Stimulated activated CD8-positive, alpha-beta memory T cell treated with anti-CD3 and anti-CD28 coated beads, Interleukin-2, amount 100 ng/mL, for 1 hour (primary cell): ENCODE measurements at places on chromosomes 7 and 10.

- DNase-seq, result no peak
These were observed 38.1 kb upstream of the WDR11 start for GRCh38 chr10:120813085-120813484.

- no peak for DNase-seq
These were observed 22.6 kb upstream of the PSAP start for GRCh38 chr10:71873582-71874211.

GRCh38 chr7:47546171-47546570 is 35.7 kb downstream of the TNS3 start:
- DNase-seq, result no peak

GRCh38 chr10:16606923-16607322 is 85.2 kb upstream of the C1QL3 start:
- DNase-seq, result no peak

- no peak for DNase-seq
These were observed 400.6 kb downstream of the DNAJB6 start for GRCh38 chr7:157737151-157738065.

DNA sequence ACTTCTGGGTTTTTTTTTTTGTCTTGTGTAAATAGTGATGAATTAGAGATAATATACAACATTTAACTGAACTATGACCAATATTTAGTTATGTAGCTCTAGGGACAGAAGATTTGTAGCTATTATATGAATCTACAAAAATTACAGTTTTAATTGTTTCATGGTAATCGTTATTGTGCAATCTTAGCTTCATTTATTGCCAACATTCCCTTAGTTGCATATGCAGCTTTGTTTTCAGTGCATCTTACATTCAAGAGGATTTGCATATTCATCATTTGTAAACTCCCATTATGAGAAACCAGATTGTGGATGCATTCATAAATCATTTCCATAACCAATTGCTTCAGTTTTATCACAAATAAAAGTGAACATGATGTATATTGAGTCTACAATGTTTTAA is 68.8 kb downstream of the MALRD1 start:
- no peak for DNase-seq

GRCh38 chr10:109205929-109206585 is 717.3 kb downstream of the XPNPEP1 start:
- DNase-seq, result no peak

DNA sequence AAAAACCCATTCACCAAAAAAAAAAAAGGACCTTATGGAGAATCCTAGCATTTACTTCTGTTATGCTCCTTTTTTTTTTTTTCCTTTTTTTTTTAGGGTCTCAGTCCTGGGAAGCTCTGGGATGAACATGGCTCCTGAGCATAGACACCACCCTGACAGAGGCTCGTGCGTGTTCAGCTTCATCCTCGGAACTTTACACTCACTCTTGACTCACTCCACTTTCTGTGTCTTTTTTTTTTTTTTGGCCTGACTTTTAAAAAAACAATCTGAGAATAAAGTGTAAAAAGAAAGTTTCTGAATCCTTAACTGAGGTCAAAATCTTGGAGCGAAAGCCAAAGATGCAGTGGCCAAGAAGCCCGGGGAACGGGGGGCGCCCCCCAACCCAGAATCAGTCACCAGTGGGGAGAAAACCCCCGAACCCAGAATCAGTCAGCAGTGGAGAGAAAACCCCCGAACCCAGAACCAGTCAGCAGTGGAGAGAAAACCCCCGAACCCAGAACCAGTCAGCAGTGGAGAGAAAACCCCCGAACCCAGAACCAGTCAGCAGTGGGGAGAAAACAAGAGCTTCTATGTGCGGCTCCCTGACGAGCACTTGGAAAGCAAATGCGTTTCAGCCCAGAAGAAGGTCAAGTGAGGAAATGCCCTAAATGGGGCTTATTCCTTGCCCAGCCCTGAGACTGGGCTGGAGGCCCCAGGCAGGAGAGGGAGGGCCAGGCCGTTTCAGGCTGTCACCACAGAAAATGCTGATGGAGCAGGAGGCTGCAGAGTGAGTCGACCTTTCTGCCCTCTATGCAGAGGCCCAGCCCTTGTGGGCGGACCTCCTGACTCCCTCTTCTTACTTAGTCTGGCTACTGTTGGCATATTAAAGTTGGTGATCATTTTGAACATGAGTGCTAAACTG is 19.0 kb upstream of the PFKP start:
- DNase-seq, result no peak

- no peak for DNase-seq
These were observed 62.2 kb downstream of the LANCL2 start for GRCh38 chr7:55427342-55427741.

DNA sequence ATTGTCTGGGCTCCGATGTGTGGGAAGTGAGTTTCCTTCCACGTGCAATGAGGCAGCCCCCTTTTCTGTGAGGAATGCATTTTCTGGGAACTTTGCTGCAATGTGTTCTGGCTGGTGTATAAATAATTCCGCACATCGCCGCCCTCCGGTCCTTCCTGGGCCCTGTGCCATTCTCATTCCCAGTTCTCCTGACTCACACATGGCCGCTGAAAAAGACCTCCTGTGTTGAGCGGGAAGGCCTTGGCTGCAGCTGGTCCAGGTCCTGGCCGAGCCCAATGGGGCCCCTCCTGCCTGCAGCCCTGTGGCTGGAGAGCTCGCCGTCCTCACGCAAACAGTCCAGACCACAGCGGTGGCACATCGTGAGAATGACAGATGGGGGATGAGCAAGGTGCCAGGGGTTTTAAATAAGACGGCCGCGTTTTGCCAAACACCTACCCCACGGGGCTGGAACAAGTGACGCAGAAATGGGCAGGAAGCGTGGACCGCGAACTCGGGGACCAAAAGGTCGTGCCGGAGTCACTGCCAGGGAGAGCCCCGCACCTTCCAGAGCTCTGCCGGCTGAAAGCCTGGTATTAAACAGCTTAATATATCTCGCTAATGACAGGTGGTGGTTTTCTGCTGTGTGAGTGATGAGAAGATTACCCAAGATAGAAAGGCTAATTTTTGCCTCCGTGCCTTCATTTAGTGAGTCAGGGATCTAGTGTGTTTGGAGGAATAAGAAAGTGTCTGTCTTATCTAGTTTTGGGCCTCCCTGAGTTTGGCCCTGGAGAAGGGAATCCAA is 37.0 kb downstream of the FAM20C start:
- no peak for DNase-seq

GRCh38 chr10:48551861-48552591 is 52.8 kb downstream of the ARHGAP22 start:
- DNase-seq, result no peak

DNA sequence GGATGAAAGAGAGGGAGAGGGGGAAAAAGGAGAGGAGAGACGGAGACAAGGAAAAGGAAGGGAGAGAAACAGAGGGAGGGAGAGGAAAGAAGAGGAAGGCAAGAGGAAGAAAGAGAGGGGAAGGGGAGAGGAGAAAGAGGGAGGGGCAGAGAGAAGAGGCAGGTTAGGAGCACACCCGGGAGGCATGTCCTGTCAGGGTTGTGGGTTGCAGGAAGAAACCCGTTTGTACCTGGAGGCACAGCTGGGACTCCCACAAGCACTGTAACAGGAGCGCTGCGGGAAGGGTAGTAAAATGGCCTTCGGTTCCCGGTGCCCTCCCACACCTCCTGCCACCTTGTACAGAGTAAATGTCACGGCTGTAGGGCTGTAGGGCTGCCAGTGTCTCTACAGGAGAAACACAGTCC is 24.7 kb downstream of the FGFR2 start:
- DNase-seq, result no peak

DNA sequence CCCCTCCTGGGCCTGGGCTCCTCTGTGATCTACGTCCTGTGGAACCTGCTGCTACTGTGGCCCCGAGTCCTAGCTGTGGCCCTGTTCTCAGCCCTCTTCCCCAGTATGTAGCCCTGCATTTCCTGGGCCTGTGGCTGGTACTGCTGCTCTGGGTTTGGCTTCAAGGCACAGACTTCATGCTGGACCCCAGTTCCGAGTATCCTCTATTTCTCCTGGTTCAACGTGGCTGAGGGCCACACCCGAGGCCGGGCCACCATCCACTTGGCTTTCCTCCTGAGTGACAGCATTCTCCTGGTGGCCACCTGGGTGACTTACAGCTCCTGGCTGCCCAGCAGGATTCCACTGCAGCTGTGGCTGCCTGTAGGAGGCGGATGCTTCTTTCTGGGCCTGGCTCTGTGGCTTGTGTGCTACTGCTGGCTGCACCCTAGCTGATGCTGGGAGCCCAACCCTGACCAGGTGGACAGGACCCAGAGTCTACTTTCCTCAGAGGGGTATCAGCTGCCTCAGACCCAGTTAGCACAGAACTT is 37.8 kb upstream of the MMD2 start:
- DNase-seq, result no peak

- DNase-seq, result no peak
These were observed 23.9 kb downstream of the CACNB2 start for GRCh38 chr10:18164093-18164492.
